SHP77 (cell line): ENCODE measurements at places on chromosomes 16 and 17.

- DNase-seq = no peak
Measured at GRCh38 chr17:55895112-55895759, 144.4 kb downstream of the PCTP start.

GRCh38 chr17:43554857-43555256 is 8.7 kb upstream of the ETV4 start:
- no peak for DNase-seq

- DNase-seq = no peak
Measured at GRCh38 chr16:87435372-87436224, 43.5 kb downstream of the MAP1LC3B start.

- DNase-seq = no peak
Measured at GRCh38 chr17:15238057-15238456, 27.1 kb downstream of the PMP22 start.

GRCh38 chr17:68600067-68600930 is 868 bp downstream of the FAM20A start:
- DNase-seq = no peak

DNA sequence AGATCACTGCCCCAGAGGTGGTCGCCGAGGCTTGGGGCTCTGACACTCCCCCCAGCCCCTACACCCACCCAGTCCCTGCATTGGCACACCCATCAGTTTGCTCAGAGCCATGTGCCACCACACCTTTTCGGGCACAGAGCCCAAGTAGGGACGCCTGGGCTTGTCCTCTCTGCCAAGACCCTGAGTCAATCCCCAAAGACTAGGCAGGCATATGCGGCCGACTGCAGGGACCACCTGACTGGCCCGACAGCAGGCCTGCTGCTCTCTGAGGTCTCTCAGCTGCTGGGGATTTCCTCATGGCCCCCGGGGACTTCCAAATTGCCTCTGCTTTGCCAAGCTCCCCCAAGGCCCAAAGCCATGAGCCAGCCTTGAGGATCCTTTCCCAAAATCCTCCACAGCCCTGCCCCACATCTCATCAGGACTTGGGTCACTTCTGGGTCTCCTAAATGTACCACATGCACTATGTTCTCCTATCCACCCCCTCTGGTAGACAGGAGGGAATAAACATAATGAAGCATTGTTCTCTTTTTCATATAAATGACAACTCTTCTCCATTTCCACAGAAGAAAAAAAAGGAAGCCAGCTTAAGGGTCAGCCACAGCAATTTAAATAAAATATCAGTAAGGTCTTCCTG is 30.6 kb downstream of the MYO18A start:
- DNase-seq = no peak

DNA sequence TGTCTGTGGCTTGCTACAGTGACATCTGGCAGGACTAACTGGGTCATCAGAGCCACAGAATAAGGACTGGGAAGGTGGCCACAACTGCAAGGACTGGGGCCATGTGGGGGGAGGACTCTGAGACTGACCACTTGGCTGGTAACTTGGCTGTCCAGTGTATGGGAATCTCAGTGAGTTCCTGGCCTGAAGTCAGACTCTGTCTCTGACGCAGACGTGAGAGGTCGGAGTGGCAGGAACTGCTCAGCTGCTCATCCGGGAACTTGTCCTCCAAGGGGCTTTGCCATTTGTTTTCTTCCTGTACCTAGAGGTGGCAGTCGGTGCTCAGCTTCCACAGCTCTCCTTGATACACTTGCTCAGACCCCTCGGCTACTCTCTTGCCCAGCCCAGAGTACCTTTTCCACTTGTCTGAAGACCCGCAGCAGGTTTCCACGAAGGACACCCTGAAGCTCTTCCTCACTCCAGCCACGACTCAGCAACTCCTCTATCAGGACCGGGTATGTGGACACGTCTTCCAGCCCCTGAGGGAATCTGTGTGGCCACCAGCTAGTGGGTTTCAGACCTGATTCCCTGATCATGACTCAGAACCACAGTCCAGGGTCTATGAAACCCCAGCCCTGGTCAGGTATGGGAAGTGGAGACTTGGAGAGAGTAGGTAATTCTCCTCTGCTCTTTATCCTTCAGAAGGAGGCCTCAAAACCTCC is 7.3 kb upstream of the DPEP3 start:
- no peak for DNase-seq
